ENCODE measurements at places on chromosomes 6 and 20.

DNA sequence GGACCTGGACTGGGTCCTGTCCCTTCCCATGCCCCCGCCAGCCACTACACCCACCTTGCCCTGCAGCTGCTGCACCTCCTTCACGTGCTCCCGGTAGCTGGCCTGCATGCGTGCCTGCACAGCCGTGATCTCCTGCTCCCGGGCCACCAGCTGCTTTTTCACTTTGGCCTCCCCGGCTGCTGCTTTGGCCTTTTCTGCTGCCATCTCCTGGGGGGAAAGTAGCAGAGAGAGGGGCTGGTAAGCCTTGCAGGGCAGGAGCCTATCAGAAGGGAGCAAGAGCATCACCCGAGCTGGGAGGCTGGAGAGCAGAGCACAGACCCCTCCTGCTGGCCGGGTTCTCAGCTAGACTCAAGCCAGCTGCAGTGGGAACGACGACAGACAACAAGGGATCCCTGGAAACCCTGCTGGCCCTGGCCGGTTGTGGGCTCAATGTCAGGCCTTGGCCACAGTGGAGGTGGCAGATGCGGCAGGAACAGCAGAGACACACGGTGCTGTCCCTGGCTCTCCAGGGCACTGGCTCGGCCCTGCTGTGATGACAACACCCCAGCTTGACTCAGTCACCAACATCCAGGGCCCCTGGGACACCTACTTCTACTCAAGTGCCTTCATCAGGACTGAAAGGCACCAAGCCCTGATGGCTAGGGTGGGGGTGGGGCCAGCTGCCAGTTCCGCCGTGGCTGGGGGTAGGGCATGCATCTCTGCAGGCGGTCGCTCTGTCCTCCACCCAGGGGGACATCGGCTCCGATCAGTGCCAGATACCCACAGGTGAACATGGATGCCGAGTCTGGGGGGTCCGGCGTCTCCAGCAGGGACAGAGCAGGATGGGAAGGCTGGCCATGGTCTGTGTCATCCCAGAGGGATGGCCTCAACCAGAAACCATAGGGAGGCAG, 45.3 kb downstream of the RRBP1 start:
- DNase-seq = peak; percentile 39

- peak; percentile 18 for DNase-seq
These were observed 399.7 kb upstream of the ADGRB3 start for GRCh38 chr6:68235326-68235784.

GRCh38 chr6:44650947-44651346, 263.4 kb downstream of the CDC5L start:
- peak; percentile 65 for DNase-seq

DNA sequence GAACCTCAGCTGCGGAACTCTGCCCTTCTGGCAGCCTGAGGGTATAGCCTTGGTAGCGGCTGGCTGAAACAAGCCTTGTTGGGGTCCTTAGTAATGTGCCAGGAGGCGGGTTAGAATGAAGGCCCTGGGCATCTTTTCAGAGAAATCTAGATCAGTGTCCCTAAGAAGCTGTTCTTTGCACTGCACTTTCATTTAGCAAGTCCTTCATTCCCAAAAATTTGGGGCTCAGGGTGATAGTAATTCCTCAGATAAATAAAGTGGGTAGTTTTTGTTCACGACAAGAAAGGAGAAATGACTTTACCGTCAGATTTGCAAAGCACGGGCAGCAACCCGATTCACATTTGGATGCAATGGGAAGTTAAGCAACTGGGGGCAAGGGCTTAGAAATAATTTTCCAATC, 3.2 kb downstream of the INSM1 start:
- DNase-seq = no peak

DNA sequence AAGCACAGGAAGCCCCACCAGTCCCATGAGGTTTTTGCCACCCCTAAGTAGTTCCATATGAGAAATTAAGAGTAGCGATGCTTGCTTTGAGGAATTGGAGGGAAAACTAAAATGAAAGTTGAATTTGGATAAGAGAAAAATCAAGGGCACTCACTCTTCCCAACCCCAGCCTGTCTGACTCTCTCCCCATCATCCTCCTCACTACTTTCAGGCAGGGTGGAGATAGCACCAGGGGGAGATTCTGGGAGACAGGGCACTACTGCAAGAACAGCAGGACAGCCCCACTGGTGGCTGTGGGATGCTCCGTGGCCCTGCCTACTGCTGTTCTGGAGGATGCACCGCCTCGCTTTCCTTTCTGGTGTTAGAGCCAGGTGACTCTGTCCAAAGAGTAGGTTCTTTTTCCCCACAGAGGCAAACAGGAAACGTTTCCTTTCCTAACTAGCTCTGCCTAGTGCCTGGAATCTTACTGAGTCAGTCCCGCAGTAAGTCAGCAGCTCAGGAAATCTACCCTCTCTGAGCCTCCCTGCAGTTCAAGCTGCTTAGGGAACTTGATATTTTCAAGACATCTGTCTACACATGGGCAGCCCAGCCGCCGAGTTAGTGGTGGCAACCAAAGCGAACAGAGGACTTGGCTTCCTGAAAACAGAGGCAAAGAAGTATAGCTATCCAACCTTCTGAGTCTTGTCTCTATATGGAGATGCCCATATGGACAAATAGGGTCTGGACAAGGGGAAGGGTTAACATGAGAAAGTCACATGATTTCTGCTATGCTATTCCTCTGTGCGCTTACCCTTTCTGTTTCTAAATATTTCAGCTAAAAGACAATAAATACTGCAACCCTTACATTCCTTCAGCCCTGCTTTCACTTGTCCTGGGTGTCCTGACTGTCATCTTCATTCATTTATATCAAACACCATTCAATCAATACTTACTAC, 11.4 kb downstream of the HLA-E start:
- peak; percentile 65 for DNase-seq

DNA sequence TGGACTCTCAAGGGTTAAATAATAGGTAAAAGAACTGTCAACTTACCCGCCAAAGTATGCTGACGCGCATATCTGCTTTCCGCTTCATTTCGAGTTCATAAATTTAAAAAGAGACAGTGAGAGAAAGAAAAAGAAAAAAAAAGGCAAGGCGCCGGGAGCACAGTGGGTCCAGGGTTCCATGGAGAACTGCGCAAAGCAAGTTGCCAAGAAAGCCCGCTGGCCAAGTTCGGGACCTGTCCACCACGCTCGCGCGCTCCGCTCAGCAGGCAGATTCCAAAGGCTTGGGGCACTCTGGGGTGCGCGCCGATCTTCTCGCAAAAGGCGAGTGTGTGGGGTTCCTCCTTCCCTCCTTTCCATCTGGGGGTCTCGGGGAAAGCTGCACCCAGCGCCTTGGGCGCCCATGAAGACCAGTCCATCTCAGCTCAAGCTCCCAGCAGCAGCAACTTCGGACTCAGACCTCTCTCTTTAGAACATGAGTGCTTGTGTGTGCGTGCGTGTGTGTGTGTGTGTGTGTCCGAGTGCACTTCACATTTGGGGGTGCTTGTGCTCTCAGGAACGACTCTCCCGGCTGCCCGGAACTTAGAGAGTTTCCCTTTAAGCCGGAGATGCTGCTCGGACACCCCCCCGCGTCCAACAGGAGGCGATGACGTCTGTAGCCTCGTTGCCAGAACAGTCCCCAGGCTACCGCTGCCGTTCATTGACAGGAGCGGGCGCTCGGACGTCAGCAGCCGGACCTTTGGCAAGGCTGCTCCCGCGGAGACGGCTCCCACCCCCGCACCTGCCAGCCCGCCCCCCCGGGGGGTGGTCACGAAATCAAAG, 180.0 kb downstream of the TBXT start:
- peak; percentile 93 for DNase-seq

- peak; percentile 86 for DNase-seq
These were observed 198.6 kb upstream of the UST start for GRCh38 chr6:148548065-148548748.

GRCh38 chr6:28609672-28610071, 84.0 kb downstream of the GPX5 start:
- no peak for DNase-seq

GRCh38 chr6:137076277-137077068, 31.7 kb upstream of the IL20RA start:
- DNase-seq = peak; percentile 76

DNA sequence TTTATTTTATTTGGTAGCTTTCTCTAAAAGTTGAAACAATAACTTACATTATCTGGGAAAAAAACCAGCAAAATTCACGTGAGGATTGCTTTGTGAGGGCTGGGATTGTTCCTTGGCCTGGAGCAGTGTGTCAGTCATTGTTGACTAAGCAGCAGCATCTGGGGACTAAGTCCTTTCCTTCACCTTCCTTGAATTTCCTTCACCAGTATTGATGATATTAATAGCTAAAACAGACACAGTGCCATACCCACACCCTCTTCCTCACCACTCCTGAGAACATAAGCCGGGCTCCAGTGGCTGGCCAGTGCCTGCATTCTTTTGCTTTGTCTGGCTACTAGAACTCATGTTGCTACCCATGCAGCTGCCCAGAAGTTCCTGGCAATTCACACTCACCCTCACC, 23.7 kb downstream of the PLCB1 start:
- peak; percentile 40 for DNase-seq

DNA sequence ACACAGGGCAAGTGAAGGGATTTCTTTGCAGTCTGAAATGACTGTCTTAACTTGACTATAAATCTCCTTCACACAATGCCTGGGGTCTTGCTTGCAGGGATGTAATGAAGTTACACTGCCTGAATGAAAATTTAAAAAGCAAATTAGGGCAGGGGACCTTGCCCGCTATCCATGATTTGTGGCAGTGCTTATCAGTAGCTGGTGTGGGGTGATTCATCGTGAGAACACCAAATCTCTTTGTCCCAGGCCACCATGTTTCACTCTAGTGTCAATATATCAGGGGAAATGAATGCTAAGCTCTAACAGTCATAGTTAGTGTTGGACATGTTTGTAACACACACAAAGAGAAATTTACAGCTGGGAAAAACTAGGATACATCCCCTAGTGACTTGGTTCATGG, 713.7 kb upstream of the EPHA7 start:
- no peak for DNase-seq

GRCh38 chr20:37833221-37833896, 69.6 kb upstream of the VSTM2L start:
- no peak for DNase-seq

- DNase-seq = no peak
These were observed 36.5 kb downstream of the ATP9A start for GRCh38 chr20:51731731-51732095.

DNA sequence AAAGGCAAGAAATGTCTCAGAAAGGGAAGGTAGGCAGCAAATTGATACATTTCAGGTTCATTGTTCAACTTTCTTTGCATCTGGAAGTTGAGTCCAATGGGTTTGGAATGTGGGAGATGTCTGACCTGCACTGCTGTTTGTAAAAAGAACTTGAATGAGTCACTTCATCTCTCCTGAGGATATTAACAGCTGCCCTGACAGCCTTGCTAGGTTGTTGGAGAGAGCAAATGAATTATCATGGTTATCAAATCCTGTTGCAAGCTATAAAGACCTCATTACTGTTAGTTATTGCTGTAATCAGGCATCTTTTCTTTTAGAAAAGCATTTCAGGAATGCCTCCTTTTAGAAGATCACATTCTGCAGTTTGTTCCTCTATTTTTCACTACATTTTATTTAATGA, 23.0 kb upstream of the FLRT3 start:
- DNase-seq = no peak
